Naive B cell (primary cell): ENCODE measurements at places on chromosomes 7 and 10. TPM values are rescaled to one million over a fixed set of nuclear protein-coding genes. Genes with fewer than 3 reads are reported as not detected.

DNA sequence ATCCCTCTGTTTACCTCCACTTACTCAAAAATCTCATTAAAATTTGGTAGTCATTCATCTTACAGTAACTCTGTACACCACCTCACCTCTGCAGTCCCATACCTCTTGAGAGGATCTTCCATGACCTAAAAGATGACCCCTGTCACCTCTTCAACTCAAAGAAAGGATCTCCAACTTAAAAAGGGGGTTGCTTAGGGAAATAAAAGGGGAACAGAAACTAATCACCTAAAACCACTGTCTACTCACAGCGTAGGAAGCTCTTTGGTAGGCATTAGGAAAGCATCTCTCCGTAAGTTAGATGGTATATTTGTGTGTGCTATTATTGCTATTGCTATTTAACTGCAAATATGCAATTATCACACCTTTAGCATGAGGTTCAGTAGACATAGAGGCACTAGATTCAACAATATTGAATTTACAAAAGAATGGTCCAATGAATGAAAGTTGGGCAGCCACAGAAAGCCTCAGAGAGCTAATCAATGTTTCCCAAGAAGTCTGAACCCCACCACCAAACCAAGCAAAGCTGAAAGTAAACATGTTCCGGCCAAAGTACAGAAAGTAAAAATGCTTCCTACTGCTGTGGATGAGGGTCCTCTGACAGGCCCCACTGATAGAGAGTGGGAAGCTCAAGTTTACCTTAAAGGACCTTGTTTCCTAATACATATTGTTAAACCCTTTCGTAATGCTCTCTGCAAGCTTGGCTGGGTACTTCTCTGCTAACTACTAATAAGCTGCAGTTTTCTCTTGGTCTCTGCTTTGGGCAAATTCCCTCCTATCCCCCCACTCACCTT lies 105.8 kb downstream of the GRM8 start:
- no peak overlapping the region for H3K4me3 ChIP-seq
- no peaks in the 10 kb centered on the region for H3K4me1 ChIP-seq
- H3K27me3 ChIP-seq: peaks cover 12% of the 10 kb centered on the region
- no peaks in the 10 kb centered on the region for H3K36me3 ChIP-seq
- DNase-seq: no peak
- H3K27ac ChIP-seq: no peak overlapping the region

DNA sequence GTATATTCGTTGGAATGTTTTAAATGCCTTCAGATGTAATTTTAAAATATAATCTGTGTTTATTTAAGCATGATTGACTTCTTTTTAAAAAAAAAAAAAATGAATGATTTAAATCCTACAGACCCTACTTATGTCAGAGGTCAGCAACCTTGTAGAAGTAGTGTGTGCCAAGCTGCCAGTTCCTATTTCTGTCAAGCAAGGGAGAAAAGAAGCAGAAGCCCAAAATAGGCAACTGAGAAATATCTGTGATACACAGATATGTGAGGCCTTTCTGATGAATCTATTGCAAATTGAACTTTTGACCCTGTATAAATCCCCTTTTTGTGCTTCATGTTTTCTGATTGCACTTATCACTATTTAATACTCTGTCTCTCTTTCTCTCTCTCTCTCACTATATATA lies 199.5 kb downstream of the LRRN3 start:
- no peak overlapping the region for H3K27ac ChIP-seq
- H3K36me3 ChIP-seq: peaks cover 16% of the 10 kb centered on the region
- H3K4me1 ChIP-seq: peaks cover 16% of the 10 kb centered on the region
- H3K4me3 ChIP-seq: no peak overlapping the region
- no peaks in the 10 kb centered on the region for H3K27me3 ChIP-seq

Gene TECTB
- not detected for polyA plus RNA-seq

DNA sequence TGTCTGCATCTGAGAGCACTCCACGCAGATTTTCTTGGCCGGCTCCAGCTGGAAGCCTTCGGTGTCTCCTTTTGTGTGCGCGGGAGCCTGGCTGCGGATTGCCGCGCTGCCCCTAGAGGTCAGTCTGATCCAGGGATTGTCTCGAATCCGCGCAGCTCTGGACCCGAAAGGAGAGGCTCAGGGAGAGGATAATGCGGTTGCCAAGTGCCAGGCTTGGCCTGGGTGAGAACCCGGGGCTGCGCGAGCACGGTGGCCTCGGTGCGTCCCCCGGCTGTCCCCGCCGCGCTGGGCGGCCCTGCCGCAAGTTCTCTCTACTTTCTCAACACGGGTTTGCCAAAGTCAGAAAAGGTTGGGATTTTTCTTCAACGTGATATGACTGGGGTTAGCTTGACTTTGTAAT lies 140.9 kb downstream of the ADCYAP1R1 start:
- no peak overlapping the region for H3K27ac ChIP-seq
- no peak overlapping the region for H3K4me3 ChIP-seq
- peaks cover 27% of the 10 kb centered on the region for H3K27me3 ChIP-seq
- H3K4me1 ChIP-seq: no peaks in the 10 kb centered on the region

DNA sequence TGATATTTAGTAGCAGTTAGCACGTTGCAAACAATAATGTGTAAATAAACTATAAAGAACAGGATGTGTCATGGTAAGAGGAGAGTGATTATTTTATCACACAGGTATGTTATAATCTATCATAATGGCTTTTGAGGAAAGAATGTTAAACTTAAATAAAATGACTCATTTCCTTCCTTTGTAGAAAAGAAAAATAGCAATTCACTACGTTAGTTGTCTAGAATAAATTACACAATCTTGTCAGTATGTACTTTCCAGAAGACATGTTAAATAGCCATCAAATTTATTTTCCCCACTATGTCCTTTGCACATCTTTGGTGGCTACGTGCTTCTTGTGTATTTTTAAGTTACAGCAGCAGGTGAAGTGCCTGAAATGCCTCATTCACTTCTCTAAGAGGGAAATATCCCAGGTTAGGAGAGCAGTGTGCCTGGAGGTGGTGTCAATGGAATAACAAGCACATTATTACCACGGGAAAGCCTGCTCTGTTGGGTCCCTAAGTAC lies 133.8 kb downstream of the SEMA3A start:
- no peak for DNase-seq
- H3K36me3 ChIP-seq: no peaks in the 10 kb centered on the region
- H3K27ac ChIP-seq: no peak overlapping the region
- H3K4me1 ChIP-seq: no peaks in the 10 kb centered on the region
- no peaks in the 10 kb centered on the region for H3K27me3 ChIP-seq

- H3K4me1 ChIP-seq: no peaks in the 10 kb centered on the region
- no peaks in the 10 kb centered on the region for H3K36me3 ChIP-seq
- DNase-seq: no peak
- H3K27me3 ChIP-seq: peaks cover 11% of the 10 kb centered on the region
These were observed 158.0 kb downstream of the IPMK start for GRCh38 chr10:58109731-58110130.

Gene ADAM22
- 0.12 TPM for polyA plus RNA-seq

- no peaks in the 10 kb centered on the region for H3K36me3 ChIP-seq
- no peak for DNase-seq
- H3K4me3 ChIP-seq: no peak overlapping the region
- no peaks in the 10 kb centered on the region for H3K4me1 ChIP-seq
- no peak overlapping the region for H3K27ac ChIP-seq
These were observed 38.8 kb downstream of the DLG5 start for GRCh38 chr10:77887631-77888355.

DNA sequence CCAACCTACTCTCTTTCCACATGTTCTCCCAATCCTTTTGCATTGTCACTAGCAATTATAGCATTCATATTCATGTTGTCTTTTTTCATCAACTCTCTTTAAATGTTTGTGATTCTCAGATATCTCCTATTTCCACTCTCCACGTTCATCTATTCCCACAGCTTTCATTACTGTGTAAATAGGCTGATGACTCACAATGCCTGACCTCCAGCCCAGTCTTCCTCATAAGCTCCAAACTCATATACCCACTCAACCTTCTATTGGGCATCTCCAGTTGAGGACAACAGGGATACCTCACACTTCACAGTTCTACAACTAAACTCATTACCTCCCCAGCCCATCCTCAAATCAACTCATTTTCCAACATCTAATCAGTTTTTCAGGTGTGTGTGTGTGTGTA lies 194.1 kb downstream of the DGKI start:
- no peaks in the 10 kb centered on the region for H3K36me3 ChIP-seq
- no peak for DNase-seq
- no peak overlapping the region for H3K27ac ChIP-seq
- H3K4me3 ChIP-seq: no peak overlapping the region

Gene DLX5
- not detected for polyA plus RNA-seq

- H3K36me3 ChIP-seq: no peaks in the 10 kb centered on the region
- H3K4me3 ChIP-seq: peak overlapping the region; percentile 68
- H3K27ac ChIP-seq: no peak overlapping the region
- no peak for DNase-seq
- H3K4me1 ChIP-seq: peaks cover 41% of the 10 kb centered on the region
These were observed 51.1 kb downstream of the ADRB1 start for GRCh38 chr10:114094795-114095194.

Gene ARHGEF35
- 5.7 TPM for polyA plus RNA-seq

DNA sequence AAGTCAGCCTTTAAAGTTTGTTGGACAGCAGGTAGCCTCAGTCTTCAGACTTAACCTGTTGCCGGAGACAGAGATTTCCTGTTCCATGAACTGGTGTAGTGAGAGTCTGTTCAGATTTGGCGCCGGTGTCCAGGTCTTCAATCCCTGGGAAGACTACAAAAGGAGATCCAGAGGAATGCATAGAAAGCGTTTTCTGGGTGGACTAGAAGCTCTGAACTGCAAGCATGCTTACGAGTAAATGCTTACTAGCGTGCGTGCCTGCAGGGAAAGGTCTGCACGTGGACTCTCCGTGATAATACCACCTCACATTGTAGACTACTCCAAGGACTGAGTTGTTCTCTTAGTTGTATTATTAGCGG lies 878 bp downstream of the GLRX3 start:
- H3K27ac ChIP-seq: peak overlapping the region; percentile 52
- H3K4me3 ChIP-seq: peak overlapping the region; percentile 93
- H3K4me1 ChIP-seq: peaks cover 28% of the 10 kb centered on the region
- peaks cover 1% of the 10 kb centered on the region for H3K36me3 ChIP-seq
- no peak for DNase-seq

Gene ABLIM1
- 114 TPM for polyA plus RNA-seq

Gene C10orf71
- not detected for polyA plus RNA-seq

DNA sequence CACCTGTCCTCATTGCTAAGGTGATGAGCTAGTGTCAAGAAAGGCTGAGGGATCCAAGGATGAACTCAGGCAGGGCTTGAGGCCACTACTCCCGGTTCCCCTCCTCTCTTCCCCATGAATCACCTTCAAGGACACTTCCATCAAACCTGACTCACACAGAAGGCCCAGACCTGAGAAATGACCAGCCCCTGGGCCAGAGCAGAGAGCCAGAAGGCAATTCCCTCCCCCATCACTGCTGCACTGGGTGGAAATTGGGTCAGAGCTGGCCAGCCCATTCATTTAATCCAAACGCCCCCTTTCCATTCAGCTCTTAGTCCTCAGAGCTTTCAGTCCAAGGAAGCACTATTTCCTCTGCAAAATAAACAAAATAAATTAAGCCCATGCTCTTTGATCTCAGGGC lies 182.0 kb downstream of the KCNMA1 start:
- H3K36me3 ChIP-seq: no peaks in the 10 kb centered on the region
- no peaks in the 10 kb centered on the region for H3K4me1 ChIP-seq
- H3K27me3 ChIP-seq: peaks cover 19% of the 10 kb centered on the region
- H3K4me3 ChIP-seq: no peak overlapping the region

Gene ZNF804B
- polyA plus RNA-seq: not detected

DNA sequence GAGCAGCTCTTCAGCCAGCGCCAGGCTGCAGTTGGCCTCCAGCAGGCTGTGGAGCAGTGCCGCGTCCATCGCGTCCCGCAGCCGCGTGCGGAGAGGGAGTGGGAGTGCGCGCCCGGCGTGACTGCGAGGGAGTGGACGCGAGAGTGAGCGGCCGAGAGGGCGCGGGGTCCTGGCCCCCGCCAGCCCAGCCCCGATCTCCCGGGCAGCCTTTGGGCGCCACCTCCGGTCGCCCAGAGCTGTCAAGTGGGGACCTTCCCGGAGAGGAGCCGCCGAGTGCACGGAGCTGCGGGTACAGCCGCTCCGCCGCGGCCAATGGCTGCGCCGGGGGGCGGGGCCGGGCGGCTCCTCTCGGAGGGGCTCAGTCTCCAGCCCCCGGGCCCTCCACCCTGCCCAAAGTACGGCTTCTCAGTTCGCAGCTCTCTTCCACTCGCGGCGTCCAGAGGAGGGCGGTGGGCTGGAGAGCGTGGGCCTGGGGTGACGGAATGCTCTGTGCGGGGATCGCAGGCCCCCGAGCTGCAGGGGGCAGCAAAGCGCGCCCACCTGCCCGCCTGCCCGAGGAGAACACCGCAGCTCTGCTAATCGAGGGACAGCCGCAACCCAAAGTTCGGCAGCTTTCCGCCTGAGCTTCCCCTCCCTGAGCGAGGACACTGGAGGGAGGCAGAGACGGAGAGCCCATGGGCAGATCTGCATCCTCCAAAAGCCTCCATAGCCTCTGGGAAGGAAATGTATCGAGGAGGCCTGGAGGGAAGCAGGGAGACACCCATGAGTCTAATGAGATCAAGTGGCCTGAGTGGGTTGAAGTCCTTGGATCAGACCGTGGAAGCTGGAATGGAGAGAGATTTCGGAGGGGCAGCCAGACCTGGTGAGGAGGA lies at the start of gene CRHR2:
Gene CRHR2 (minus strand): TSS at position 245 of the 872 bp plus-strand sequence. CDS start 176 bp downstream, at position 69.
- no peaks in the 10 kb centered on the region for H3K36me3 ChIP-seq
- H3K27me3 ChIP-seq: peaks cover 86% of the 10 kb centered on the region
- no peak within 1 kb of the TSS for H3K27ac ChIP-seq
- H3K4me1 ChIP-seq: peaks cover 16% of the 10 kb centered on the region
- DNase-seq: no peak

GRCh38 chr7:91520645-91521044 lies 256.4 kb downstream of the FZD1 start:
- no peaks in the 10 kb centered on the region for H3K4me1 ChIP-seq
- H3K27ac ChIP-seq: no peak overlapping the region
- no peaks in the 10 kb centered on the region for H3K27me3 ChIP-seq
- H3K4me3 ChIP-seq: no peak overlapping the region
- no peak for DNase-seq

DNA sequence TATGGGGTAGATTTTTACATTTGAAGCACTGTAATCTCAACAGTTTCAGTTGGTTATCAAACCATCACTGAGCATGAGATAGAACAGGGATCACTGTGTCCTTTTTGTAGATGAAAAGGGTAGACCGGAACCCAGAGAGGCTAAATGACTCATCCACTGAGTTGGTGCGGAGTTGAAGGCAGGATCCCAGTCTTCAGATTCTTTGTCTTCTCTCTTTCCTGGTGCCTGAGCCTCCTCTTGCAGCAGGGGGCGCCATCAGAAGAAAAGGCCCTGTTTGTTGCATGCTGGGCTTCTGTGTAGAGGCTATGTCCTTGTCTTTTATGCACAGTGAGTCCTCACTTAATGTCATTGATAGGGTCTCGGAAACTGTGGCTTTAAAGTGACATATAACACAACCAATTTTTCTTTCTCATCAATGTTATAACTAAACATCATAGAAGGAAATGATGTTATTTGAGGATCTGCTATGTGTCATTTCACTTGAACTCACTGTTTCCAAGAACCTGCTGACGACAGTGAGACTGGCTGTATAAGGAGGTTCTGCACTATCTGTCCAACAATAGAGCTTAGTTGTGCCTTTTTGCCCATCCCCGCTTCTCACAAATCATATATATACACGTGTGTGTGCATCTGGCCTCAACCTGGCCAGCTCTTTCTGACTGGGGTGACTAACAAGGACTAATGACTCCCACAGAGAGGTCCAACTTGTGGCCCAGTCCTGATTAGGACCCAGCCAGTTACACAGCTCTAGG lies 14.3 kb downstream of the ZNF282 start:
- no peaks in the 10 kb centered on the region for H3K27me3 ChIP-seq
- peaks cover 11% of the 10 kb centered on the region for H3K4me1 ChIP-seq
- peaks cover 25% of the 10 kb centered on the region for H3K36me3 ChIP-seq
- no peak overlapping the region for H3K4me3 ChIP-seq

GRCh38 chr7:7654964-7655715 lies 14.6 kb downstream of the UMAD1 start:
- H3K4me1 ChIP-seq: peaks cover 73% of the 10 kb centered on the region
- no peak overlapping the region for H3K4me3 ChIP-seq
- no peak for DNase-seq
- H3K36me3 ChIP-seq: peaks cover 14% of the 10 kb centered on the region

Gene CNPY1
- polyA plus RNA-seq: not detected
